ENCODE measurements at places on chromosomes 4 and X.

DNA sequence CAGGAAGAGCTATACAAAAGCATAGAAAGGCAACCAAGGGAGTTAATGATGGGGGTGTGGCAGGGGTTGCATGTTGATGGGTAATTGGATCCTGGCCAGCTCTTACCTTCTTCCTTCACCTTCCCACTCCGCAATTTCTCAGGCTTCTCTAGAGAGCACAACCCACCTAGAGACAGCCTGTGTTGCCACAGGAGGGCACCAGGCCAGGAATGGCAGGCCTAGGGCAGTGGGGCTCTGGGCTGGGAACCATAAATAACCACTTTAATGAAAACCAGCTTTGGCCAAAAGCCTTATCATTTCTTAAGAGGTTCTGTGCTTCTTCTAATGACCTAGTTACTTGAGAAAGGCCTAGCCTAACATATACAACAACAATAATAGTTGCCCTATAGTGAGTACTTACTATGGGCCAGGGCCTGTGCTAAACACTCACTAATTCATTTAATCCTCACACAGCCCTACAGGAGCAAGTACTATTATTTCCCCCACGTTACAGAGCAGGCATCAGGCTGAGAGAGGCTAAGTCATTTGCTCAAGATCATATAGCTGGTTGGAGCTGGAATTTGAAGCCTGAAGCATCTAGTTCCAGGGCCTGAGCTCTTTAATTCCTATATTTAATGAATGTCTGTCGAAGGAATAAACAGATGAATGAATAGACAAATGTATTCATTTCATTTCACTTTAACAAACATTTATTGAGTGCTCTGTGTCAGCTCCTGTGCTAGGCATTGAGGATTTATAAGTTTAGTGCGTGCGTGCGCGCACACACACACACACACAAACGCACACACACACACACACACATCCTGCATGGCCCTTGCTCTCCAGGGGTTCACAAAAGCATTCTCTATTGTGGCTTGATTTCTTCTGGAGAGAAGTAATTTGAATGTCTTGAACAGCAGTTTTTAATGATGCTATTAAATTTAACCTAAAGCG, 66.8 kb downstream of the RTL9 start:
- no peak for DNase-seq

GRCh38 chr4:81523672-81524327, 52.1 kb upstream of the RASGEF1B start:
- no peak for DNase-seq

GRCh38 chr4:108902769-108903168, 139.9 kb upstream of the ETNPPL start:
- no peak for DNase-seq

GRCh38 chrX:45006002-45006800, 133.2 kb downstream of the KDM6A start:
- DNase-seq: no peak

- DNase-seq: no peak
Observed at GRCh38 chrX:53044995-53045394, 3.6 kb upstream of the GPR173 start.

GRCh38 chr4:142098900-142099545, 462.6 kb downstream of the IL15 start:
- DNase-seq: no peak

GRCh38 chr4:153757407-153757806, 2.4 kb downstream of the RNF175 start:
- DNase-seq: no peak
